ENCODE measurements at places on chromosomes 7 and 10.

DNA sequence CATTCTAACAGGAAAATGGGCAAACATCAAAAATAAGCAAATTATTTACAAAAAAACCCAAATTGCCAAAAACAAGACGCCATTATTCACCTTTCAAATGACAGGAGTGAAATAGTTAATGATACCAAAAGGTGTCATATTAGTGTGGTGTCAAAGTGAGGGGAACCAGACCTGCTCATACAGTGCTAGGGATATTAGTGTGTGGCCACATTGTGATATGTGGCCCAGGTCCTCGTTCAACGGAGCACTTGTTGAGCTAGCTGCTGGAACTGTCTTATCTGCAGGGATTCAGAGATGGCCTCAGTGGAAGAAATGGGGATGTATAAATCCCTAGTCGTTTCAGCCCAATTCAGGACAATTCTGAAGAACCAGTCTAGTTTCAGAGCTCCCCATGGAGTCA is 41.2 kb downstream of the GPR85 start:
- no peak for DNase-seq

DNA sequence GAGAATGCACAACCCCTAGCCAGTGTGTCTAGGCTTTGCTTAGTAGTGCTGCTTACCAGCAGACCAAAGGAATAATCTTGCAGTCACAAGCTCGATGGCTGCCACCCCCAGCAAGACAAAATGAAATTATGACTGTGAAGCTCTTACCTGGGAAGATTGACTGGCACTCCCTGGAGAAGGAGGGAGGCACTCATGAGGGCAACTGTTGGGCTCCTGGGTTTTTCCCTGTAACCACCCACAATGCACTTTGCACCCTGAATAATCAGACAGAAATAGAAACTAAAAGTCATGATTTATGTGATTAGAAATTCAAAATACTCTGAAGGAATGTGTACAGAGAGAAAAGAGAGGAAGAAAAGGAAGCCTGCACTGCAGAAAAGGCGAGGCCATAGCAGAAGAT is 144.3 kb upstream of the DGKB start:
- no peak for DNase-seq

DNA sequence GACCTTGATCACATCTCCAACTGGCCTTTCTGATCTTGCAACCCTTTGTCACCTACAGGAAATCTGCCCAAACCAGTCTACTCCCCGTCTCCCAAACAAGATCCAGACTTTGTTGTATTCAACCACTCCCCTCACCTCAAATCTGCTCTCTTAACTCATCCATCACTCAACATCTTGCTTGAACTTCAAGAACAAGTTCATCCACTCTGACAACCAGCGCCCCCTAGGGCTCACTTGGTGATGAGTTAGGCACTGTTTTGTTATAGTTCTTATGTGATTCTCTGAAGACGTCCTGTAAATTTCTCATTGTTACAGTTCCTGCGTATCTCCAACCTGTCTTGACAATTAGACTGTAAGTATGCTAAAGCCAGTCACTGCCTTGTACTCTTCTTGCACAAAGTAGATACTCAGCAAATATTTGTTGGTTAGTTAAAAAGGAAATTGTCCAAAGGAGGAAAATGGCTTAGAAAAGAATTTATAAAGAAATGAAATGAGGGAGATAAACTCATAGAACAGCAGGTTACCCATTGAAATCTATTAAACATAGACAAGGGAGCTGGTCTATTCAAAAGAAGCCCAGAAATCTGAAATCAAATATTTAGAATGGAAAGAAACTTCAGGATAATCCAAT is 5.3 kb downstream of the FRMD4A start:
- peak; percentile 47 for DNase-seq

GRCh38 chr10:37948210-37948609 is 28.2 kb downstream of the ZNF25 start:
- no peak for DNase-seq

DNA sequence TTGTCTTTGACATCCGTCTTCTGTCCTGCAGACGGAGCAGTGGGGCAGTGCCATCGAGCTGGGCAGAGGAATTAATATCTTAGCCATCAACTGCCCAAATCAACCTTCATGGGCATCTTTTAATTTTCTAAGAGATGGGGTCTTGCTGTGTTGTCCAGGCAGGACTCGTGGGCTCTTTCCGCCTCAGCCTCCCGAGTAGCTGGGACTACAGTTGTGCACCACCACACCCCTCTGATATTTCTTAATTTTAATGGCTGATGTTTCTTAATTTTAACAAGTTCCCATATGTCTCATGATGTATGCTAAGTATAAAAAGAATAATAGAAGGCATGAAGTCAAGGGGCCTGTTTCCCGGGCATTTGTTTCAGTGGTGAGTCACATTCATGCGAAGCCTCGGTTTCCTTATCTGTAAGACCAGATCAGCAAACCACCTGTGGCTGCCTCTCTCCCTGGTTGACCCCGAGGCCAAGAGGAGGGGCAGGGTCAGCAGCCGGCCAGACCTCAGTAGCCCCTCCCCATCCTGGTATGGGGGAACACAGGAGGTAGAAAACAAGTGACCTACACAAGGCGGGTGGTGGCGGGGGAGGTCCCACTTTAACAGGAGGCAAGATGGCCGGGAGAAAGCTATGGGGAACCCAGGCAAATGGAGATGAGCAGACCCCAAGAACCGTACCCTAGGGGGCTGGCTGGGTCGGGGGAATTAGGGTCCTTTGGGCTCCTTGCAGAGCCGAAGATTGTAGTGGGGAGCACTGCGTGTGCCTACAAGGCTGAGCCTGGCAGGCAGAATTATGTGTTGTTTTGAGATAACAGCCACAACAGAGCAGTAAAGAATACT is 85.5 kb downstream of the CUX1 start:
- DNase-seq: no peak

GRCh38 chr7:16891338-16891737 is 9.6 kb upstream of the AGR3 start:
- no peak for DNase-seq

DNA sequence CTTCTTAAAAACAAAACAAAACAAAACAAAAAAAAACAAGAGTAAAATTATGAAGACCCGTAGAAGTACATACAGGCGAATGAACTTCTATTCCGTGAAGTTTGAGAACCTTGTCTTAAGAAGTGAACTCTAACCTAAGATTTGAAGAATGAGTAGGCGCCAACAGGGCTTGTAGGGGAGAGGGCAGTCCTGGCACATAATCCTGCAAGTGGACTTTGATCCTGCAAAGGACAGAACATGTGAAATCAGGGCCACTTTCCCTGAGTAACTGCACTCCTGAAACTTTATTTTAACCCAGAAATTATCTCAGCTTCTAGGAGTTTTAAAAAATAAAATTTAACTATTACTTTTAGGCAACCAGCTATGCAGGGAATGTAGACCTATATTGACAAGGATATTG is 62.0 kb downstream of the GNAT3 start:
- DNase-seq: no peak

- no peak for DNase-seq
These were observed 94.0 kb downstream of the CPED1 start for GRCh38 chr7:121082400-121083101.

DNA sequence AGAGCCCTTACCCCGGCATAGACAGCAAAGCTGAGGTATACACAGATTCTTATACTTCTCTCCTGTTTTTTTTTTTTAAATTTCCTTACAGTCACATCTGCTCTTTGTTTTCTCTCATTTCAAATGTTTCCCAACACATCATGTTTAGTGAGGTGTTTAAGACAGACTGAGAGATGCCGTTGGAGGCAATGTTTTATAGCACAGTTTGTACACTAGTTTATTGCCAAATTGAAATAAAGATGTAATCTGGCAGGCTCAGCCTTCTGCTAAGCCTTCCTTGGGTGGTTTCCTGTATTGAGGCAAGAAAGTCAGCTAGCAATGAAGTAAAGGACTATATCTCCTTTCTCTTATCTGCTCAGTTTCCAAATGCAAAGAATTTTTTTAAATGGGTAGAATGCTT is 393.4 kb downstream of the SORCS1 start:
- DNase-seq: no peak

DNA sequence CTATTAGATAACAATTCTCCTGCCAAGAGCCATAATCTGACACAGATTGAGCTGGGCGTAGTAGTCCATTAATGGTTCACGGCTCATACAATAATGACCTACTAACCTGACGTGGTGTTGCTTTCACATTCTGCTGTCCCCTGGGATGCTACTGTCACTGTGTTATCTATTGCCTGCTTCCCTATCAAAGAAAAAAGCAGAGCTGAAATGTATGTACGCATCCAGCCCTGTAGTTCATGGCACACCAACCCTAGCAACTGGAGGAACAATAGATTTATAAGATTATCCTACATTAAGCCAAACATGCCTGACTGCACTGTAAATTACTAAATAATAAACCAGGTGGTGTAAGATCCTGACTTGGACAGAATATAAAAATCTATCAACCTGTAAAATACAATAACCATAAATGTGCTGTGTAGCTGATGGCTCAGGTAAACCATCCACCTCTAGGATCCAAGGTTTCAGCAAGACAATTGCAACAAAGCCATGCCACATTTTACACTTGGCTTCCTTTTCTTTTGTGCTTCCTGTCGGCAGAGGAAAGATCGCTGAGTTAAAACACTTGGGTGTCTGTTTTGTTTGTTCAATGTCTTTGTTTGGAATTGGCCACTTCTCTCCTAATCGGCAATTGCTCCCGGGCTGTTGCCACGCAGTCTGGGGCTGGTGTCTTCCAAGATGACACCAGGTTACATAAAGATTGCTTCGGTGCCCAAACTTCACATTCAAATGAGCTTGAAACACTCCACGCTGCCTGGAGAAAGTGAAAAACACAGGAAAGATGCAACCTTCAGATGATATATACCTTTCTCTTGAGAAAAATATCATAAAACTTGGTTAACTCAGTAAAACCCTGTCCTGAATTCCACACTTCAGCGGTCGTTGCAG is 143.9 kb upstream of the MGMT start:
- DNase-seq: no peak

All from stimulated activated CD4-positive, alpha-beta T cell treated with anti-CD3 and anti-CD28 coated beads, Interleukin-1b, Interleukin-23, amount 100 ng/mL, for 24 hours (primary cell).